Inflammatory macrophage (primary cell): ENCODE measurements at places on chromosomes 2 and 18.

DNA sequence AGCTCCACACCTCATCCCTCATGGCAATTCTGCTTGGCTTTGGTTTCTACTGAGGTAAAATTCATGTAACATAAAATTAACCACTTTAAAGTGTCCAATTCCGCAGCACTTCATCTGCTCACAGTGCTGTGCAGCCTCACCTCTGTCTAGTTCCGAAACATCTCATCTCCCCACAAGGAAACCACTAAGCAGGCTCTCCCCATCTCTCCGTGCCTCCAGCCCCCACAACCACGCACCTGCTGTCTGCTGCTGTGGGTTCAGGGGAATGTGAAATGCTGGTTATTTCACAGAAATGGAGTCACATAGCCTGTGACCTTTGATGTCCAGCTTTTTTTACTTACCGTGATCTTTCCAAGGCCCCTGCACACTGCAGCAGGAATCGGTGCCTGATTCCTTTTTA, 7.7 kb upstream of the GPC1 start:
- DNase-seq, result no peak

DNA sequence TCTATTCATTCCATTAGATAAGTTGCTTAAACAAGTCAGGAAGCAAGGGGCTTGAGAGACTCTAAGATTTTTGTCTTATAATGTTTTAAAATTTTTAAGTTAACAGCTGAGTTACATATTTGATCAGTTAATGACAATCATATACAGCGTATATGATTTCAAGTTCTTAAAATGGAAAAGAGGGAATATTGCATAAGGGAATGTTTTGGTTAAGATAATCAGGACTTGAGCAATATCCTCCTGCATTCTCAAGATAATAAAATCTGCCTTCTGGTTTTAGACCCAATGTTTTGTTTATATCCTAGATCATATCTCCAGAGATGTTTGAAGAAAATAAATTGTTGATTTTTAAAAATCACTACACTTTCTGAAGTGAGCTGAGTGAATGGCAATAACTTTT, 13.4 kb upstream of the DYNC1I2 start:
- DNase-seq, result no peak

DNA sequence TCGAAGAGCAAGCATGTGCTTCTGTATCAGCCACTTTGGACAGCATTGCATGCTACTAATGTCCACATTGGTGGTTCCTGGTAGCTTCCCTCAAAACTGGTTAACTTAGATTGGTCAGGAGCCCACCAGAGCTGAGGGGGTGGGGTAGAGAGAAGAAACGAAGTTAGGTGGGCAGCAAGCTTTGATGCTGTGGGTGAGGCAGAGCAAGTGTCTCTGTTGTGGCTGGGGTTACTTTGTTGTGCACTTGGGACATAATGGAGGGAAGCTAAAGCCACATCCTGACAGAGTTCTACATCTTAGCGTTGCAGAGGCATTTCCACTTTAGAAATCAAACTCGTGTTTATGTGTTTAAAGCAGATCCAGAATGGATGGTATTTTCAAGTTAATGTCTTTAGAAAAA, 82.7 kb downstream of the FAM168B start:
- no peak for DNase-seq

- no peak for DNase-seq
Observed at GRCh38 chr2:36371928-36372391, 16.4 kb downstream of the CRIM1 start.

DNA sequence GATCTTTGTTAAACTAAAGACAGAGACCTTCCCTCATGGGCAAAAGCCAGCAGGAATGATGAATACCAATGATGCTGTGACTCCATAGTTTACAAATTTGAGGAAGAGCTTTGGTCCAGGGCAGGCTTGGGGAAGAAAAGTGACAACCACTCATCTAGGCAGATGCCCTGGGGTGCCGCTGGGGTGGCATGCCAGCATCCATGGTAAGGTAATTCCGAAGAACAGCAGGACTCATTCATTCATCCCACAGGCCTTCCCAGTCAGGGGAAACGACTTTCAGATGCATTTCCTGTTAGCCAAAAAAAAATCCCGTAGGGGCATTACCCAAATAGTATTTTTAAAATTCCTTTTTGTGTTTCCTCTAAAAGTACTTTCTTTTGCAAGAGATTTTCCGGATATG, 180.7 kb upstream of the SERPINE2 start:
- DNase-seq, result no peak

- no peak for DNase-seq
Observed at GRCh38 chr2:46392561-46393346, 86.6 kb upstream of the TMEM247 start.

GRCh38 chr2:209141142-209141541, 282.7 kb upstream of the MAP2 start:
- no peak for DNase-seq

DNA sequence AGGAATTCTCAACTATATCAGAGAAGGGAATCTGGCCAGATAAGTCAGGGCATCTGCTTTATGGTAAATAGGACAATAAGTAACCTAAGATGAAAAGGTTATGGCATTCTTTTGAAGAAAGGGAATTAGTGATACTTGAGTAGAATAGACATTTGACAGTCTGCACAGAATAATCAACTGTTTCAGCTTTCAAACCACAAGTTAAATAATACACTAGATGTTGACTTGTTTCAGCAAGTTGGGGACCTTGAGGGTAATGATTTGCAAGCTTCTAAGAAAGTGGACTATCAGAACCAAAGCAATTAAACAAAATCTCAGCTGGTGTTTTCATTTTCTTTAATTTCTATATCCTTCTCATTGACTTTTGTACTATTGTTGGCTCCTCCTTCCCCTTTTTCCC, 54.5 kb downstream of the SLC39A10 start:
- DNase-seq, result no peak

DNA sequence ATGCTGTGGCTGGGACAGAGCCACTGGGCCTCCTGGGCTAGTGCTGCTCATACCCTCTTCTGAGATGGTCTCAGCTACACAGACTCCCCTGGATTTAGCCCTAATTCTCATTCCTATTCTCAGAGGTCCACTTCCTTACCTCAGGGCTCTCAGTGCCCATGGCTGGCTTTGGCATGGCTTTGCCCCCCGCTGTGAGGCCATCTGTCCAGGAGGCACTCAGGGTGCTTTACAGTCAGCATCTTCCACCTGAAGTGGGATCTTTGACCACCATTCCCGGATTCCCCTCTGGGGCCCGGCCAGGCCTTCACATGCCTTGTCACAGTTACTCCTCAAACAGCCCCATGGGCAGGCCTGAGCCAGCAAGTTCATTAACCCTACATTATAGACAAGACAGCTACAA, 161.8 kb downstream of the CELF4 start:
- DNase-seq, result no peak

DNA sequence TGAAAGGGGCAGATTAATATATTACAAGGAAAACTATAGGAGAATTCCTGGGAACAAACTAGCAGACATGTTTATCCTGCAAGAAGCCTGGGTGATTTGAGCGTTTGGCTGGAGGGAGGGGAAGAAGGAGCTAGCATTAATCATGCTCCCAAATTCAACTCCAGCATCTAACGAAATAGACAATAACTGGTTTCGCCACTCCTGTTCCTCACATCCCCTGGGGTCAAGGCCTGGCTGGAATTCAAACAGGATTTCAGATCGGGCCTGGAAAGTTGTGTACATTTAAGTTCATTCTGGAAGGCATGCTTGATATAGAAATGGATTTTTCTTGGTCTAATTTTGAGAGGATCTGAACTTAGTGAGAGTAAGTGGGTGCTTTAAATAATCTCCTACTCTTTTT, 126.1 kb upstream of the CTAGE1 start:
- DNase-seq, result no peak

DNA sequence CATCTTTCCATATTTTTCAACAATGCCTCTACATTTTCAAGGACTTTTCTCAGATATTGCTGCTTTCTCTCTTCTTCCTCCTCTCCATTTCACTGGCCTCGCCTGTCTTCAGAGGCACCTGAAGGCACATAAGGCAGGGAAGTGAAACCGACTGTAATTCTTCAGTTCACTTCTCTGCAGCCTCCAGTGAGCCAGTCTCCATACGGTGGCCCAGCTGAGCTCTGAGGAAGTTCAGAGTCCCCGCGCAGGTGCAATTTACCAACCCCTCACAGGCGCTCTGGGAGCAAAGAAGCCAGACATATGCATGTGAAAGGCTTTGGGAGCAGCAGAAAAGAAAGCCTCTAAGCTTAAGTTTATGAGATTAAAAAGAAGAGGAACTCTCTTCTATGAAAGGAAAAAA, 12.4 kb downstream of the KLHL14 start:
- no peak for DNase-seq

GRCh38 chr2:204487447-204488229, 57.6 kb upstream of the PARD3B start:
- DNase-seq, result no peak

- DNase-seq, result no peak
Observed at GRCh38 chr2:82282111-82282882, 1977.7 kb upstream of the LRRTM1 start.

DNA sequence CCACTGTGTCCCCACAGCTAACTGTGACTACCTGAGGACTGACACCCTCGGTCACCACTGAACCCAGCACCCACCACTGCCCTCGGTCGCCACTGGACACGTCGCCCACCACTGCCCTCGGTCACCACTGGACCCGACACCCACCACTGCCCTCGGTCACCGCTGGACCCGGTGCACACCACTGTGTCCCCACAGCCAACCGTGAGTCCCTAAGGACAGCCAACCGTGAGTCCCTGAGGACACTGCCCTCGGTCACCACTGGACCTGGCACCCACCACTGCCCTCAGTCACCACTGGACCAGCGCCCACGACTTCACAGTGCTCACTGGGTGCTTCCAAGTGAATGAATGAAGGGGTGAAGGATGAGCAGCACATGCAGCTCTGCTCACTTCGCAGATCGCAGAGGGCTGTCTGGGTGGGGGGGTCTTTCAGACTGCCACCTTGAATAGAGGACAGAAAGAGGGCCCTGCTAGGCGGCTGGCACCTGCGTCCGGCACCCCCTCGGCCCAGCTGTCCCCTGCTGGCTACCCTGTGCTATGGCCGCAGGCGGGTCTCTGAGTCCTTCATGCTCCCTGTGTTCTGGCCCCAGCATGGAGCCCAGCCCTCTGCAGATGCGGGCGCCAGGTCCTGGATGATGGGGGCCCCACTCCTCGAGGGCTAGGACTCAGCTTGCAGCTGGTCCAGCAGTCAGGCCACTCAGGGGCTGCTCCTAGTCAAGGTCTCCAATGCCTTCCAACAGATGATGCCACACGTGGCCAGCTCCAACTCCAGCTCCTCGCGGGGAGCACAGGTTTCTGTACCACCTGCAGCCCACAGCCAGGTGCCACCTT, 51.4 kb upstream of the GPC1 start:
- DNase-seq, result no peak
